ENCODE measurements at places on chromosomes 2 and 18. TPM values are rescaled to one million over a fixed set of nuclear protein-coding genes. Genes with fewer than 3 reads are reported as not detected.

- no peak overlapping the region for H3K27ac ChIP-seq
- H3K36me3 ChIP-seq: no peaks in the 10 kb centered on the region
- H3K27me3 ChIP-seq: no peaks in the 10 kb centered on the region
- H3K4me3 ChIP-seq: no peak overlapping the region
- DNase-seq: no peak
- H3K4me1 ChIP-seq: no peaks in the 10 kb centered on the region
Observed at GRCh38 chr2:16021611-16022363, 81.4 kb downstream of the MYCN start.

- H3K27me3 ChIP-seq: peaks cover 3% of the 10 kb centered on the region
- H3K4me3 ChIP-seq: no peak overlapping the region
- H3K27ac ChIP-seq: no peak overlapping the region
- DNase-seq: no peak
- H3K4me1 ChIP-seq: peaks cover 34% of the 10 kb centered on the region
Observed at GRCh38 chr2:38613126-38613848, 10.6 kb upstream of the HNRNPLL start.

GRCh38 chr2:215027779-215028178 is 110.6 kb downstream of the ABCA12 start:
- DNase-seq: no peak
- no peaks in the 10 kb centered on the region for H3K4me1 ChIP-seq
- H3K4me3 ChIP-seq: no peak overlapping the region
- H3K36me3 ChIP-seq: no peaks in the 10 kb centered on the region

DNA sequence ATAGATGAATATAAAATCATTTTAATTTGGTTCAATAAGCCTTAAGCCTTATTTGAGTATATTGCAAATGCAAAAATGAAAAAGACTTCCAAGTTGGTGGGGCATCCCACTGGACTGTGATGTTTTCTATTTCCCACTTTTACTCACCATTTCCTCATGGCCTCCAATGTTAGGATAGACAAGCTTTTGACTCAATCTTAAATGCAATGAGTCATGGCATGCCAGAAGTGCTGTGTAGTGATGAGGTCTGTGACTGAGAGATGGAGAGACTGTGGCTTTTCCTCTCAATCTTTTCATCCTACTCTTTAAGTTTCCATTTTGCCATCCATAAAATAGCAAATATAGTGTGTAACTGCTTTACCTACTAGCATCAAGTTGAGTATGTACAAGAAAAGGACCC is 1401.2 kb upstream of the CELF4 start:
- no peaks in the 10 kb centered on the region for H3K4me1 ChIP-seq
- no peaks in the 10 kb centered on the region for H3K27me3 ChIP-seq
- no peak overlapping the region for H3K4me3 ChIP-seq
- H3K36me3 ChIP-seq: no peaks in the 10 kb centered on the region
- no peak overlapping the region for H3K27ac ChIP-seq
- no peak for DNase-seq

GRCh38 chr2:152421521-152422370 is 86.8 kb downstream of the FMNL2 start:
- no peak for DNase-seq
- H3K36me3 ChIP-seq: no peaks in the 10 kb centered on the region
- H3K27me3 ChIP-seq: peaks cover 8% of the 10 kb centered on the region
- no peak overlapping the region for H3K27ac ChIP-seq

DNA sequence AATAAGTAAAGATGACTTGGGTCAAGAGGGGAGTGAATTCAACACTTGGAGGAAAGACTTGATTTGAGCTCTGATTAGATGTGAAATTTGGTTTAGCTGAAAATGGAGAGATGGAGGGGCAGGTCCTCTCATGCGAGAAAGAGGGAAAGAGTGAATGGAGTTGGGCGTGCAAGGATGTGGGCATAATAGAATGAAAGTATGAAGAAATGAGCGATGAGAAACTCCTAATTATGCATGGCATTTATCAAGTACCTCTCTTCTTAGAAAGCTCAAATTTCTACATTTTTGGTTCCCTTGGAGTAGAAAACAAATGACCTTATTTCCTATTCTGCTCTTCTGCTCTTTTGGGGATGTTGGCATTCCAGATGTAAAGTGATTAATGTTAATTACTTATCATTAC is 161.5 kb downstream of the PHLPP1 start:
- no peak overlapping the region for H3K4me3 ChIP-seq
- no peak overlapping the region for H3K27ac ChIP-seq
- H3K27me3 ChIP-seq: no peaks in the 10 kb centered on the region
- peaks cover 12% of the 10 kb centered on the region for H3K4me1 ChIP-seq
- H3K36me3 ChIP-seq: no peaks in the 10 kb centered on the region

- H3K27ac ChIP-seq: no peak overlapping the region
- H3K4me1 ChIP-seq: peaks cover 33% of the 10 kb centered on the region
- peak; percentile 19 for DNase-seq
- no peaks in the 10 kb centered on the region for H3K36me3 ChIP-seq
- H3K27me3 ChIP-seq: peaks cover 17% of the 10 kb centered on the region
Observed at GRCh38 chr2:206556357-206556949, 85.8 kb upstream of the FAM237A start.

DNA sequence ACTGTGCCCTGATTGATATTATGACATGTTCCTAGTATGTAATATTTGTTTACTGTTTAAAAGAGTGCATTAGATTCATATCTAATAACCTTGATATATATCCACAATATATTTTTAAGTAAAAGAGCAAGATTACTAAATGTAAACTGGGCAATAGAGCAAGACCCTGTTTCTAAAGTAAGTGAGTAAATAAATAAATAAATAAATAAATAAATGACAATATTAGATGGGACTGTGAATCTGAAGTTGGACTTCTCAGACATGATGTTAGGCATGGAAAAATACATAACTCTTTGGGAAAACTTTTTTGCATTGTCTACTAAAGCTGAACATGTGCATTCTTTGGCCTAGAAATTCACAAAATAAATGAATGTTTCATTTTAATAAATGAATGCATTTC is 164.7 kb downstream of the CCDC178 start:
- no peaks in the 10 kb centered on the region for H3K27me3 ChIP-seq
- no peak for DNase-seq
- no peaks in the 10 kb centered on the region for H3K4me1 ChIP-seq
- H3K36me3 ChIP-seq: no peaks in the 10 kb centered on the region

DNA sequence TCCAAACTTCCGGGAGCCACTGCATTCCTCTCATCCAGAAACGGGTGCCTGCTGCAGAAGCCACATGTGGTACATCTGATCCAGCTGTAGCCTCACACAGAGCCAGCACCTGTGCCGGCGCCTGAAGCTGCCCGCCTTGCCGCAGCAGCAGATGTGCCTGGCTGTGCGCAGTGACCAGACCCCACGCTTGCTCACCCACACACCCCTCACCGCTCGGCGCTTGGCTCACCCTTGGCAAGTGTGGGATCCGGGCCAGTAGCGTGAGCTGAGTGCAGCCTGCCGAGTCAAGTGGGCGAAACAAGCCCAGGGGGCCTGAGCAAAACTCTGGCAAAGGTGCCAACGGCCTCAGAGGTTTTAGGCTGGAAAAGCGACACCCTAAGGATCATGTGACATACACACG is 220.1 kb upstream of the TMEFF2 start:
- no peaks in the 10 kb centered on the region for H3K27me3 ChIP-seq
- DNase-seq: no peak
- H3K27ac ChIP-seq: no peak overlapping the region
- no peak overlapping the region for H3K4me3 ChIP-seq

DNA sequence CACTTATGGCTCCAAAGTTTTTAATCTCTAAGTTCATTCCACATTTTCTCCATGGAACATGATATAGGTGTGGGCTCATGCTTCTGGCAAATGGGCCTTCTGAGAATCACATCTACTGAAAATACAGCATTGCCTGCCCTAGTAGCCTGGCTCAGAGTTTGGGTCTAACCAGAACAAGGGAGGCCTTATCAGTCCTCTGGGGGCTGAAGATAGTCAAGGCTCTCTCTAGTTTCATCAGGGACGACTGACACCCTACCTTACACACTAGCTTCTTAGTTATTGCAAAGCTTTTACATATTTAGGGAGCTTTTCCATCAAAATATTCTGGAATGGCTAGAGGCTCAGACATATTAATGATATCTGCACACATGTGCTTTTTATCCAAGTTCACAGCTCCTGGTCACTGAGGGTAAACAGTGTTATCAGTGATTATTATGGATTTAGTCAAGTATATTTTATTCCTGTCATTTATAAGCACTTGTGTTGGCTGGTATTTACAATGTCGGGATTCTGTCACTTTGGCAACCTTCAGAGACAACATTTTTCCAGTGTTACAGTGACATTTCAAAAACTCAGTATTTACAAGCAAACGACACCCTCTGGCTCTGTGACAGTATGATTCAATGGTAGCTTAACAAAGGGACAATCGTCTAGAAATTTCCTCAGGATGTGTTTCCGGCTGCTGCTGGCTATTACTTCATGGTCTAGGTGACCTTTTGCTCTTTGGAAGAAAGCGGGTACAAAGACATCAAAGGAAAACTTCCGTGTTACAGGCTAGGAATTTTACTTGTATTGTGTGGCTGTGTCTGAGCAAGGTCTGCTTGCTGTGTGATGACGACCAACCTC is 200.6 kb downstream of the TCF4 start:
- no peak overlapping the region for H3K4me3 ChIP-seq
- H3K4me1 ChIP-seq: no peaks in the 10 kb centered on the region
- no peak for DNase-seq

- H3K36me3 ChIP-seq: no peaks in the 10 kb centered on the region
- DNase-seq: no peak
- no peaks in the 10 kb centered on the region for H3K27me3 ChIP-seq
- no peak overlapping the region for H3K4me3 ChIP-seq
Observed at GRCh38 chr2:132871831-132872230, 201.8 kb upstream of the LYPD1 start.

- H3K4me1 ChIP-seq: no peaks in the 10 kb centered on the region
- peaks cover 2% of the 10 kb centered on the region for H3K36me3 ChIP-seq
- H3K4me3 ChIP-seq: no peak overlapping the region
- no peaks in the 10 kb centered on the region for H3K27me3 ChIP-seq
- no peak overlapping the region for H3K27ac ChIP-seq
Observed at GRCh38 chr18:69725009-69725408, 222.7 kb downstream of the CD226 start.

DNA sequence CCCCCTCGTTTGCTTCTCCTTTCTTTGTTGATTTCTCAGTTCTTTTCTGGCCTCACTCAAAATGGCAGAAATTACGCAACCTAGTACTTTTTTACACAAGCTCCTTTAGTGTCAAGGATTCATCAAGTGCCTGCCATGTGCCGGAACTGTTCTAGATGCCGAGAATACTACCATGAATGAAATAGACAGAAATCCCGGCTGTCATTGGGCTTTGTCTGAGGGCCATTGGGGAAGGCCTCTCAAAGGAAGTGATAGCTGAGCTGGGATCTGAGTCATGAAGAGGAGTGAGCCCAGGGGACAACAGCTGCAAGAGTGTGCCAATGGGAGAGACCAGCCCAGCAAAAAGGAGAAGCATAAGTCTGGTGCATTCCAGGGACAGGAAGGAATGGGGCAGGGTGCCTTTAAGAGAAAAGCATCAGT is 34.3 kb upstream of the PPP1CB start:
- H3K36me3 ChIP-seq: no peaks in the 10 kb centered on the region
- no peak overlapping the region for H3K27ac ChIP-seq
- no peak overlapping the region for H3K4me3 ChIP-seq
- H3K27me3 ChIP-seq: no peaks in the 10 kb centered on the region

- peaks cover 6% of the 10 kb centered on the region for H3K4me1 ChIP-seq
- DNase-seq: no peak
- H3K4me3 ChIP-seq: no peak overlapping the region
- no peaks in the 10 kb centered on the region for H3K36me3 ChIP-seq
- H3K27ac ChIP-seq: no peak overlapping the region
Observed at GRCh38 chr2:130807659-130808385, 28.9 kb upstream of the ARHGEF4 start.

- H3K4me3 ChIP-seq: no peak overlapping the region
- peak overlapping the region; percentile 62 for H3K27ac ChIP-seq
- no peak for DNase-seq
- H3K36me3 ChIP-seq: peaks cover 54% of the 10 kb centered on the region
- peaks cover 94% of the 10 kb centered on the region for H3K4me1 ChIP-seq
Observed at GRCh38 chr2:105779394-105779793, 34.7 kb downstream of the NCK2 start.

- no peak for DNase-seq
- peaks cover 21% of the 10 kb centered on the region for H3K27me3 ChIP-seq
- H3K36me3 ChIP-seq: no peaks in the 10 kb centered on the region
- no peak overlapping the region for H3K27ac ChIP-seq
- H3K4me1 ChIP-seq: peaks cover 10% of the 10 kb centered on the region
- H3K4me3 ChIP-seq: no peak overlapping the region
Observed at GRCh38 chr2:240646900-240647502, 21.7 kb downstream of the GPR35 start.

DNA sequence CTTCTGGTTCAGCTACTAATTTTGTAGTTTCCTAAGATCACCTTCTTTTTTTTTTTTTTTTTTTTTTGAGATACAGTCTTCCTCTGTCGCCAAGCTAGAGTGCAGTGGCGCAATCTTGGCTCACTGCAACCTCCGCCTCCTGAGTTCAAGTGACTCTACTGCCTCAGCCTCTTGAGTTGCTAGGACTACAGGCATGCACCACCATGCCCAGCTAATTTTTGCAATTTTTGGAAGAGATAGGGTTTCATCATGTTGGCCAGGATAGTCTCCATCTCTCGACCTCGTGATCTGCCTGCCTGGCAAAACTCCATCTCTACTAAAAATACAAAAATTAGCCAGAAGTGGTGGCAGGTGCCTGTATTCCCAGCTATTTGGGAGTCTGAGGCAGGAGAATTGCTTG is 301.5 kb upstream of the TFPI start:
- H3K27me3 ChIP-seq: no peaks in the 10 kb centered on the region
- no peaks in the 10 kb centered on the region for H3K4me1 ChIP-seq
- H3K4me3 ChIP-seq: no peak overlapping the region
- no peak overlapping the region for H3K27ac ChIP-seq
- no peak for DNase-seq
- no peaks in the 10 kb centered on the region for H3K36me3 ChIP-seq

Gene CDH2
- not detected for total RNA-seq

Gene MPHOSPH10
- 44.1 TPM for total RNA-seq

Gene STARD6
- not detected for total RNA-seq

Gene ALPP
- total RNA-seq: not detected

Gene ALPI
- total RNA-seq: not detected

Gene ALPG
- not detected for total RNA-seq

Gene MFSD2B
- total RNA-seq: not detected

Gene SATB2
- 0.07 TPM for total RNA-seq

Gene ARL5A
- total RNA-seq: 47.4 TPM

Gene VWC2L
- total RNA-seq: not detected

Gene PELI1
- total RNA-seq: 29.8 TPM

Gene DUSP2
- total RNA-seq: 11.9 TPM

Gene IL1R1
- 0.81 TPM for total RNA-seq
